NCI-H446 treated with DMSO at 0.1 percent for 48 hours (cell line): ENCODE measurements at places on chromosomes 6 and 20.

- DNase-seq = no peak
Observed at GRCh38 chr20:59020938-59021551, 1.8 kb downstream of the TUBB1 start.

- no peak for DNase-seq
Observed at GRCh38 chr6:44575644-44576043, 188.1 kb downstream of the CDC5L start.

- DNase-seq = no peak
Observed at GRCh38 chr6:5246141-5247097, 14.3 kb downstream of the LYRM4 start.

- no peak for DNase-seq
Observed at GRCh38 chr6:21537637-21538036, 55.9 kb upstream of the SOX4 start.

GRCh38 chr6:35018746-35019145 lies 122.4 kb downstream of the TCP11 start:
- no peak for DNase-seq

GRCh38 chr20:51668947-51669346 lies 99.2 kb downstream of the ATP9A start:
- DNase-seq = no peak

DNA sequence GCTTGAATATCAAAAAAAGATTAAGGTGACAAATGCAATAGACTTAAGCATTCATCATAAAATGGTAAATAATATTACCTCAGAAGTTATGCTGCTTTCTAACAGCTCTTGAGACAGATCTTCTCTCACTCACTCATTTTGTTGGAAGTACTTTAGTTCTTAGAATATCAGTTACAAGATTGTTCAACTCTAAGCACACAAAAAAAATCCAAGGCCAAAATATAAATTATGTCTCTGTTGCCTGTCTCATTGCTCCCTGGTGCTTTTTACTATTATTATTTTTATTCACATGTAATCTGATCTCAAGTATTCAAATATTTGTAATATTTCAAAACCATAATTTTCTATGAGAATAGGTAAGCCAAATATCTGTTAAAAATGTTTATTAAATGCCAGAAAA lies 259.4 kb upstream of the HSF2 start:
- no peak for DNase-seq

- no peak for DNase-seq
Observed at GRCh38 chr20:53948383-53949318, 121.7 kb downstream of the BCAS1 start.

DNA sequence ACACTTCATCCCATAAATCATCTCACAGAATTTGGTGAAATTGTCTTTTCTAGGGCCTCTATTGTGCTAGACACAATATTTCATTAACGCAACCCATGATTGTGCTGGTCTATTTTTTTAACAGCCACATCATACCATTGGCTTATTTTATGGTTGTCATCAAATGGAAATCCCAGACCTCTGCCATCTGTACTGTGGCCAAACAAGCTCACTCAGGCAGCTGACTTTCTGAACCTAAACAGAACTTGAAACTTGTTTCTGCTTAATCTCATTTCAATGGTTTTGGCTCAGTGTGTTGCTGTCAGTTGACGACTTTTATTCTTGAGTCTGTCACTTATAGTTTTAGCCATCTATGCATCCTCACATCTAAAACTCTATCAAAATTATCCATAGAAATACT lies 111.8 kb downstream of the HAO1 start:
- no peak for DNase-seq

GRCh38 chr20:23517719-23518118 lies 26.8 kb downstream of the CST8 start:
- DNase-seq = no peak

- no peak for DNase-seq
Observed at GRCh38 chr6:21144928-21145327, 448.6 kb upstream of the SOX4 start.

DNA sequence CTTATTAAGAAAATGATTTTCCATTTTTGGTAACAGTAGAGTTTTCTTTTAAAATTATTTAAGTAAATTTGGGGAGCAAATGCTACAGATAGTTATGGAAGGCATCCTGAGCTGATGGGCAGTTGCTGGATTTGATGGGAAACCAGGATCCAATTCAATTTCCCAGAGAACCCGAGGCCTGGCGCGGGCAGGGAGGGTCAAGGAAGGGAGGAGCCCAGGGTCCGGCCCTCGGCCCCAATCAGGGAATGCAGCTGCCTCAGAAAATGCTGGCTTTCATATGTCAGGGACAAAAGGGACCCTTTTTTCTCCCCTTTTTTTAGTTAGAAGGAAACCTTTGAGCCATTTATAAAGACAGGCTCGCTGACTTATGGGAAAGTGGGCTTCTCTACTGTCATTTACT lies 42.1 kb downstream of the CTCFL start:
- DNase-seq = no peak

GRCh38 chr20:363319-364078 lies 16.6 kb downstream of the NRSN2 start:
- no peak for DNase-seq

- DNase-seq = no peak
Observed at GRCh38 chr6:97423190-97423589, 140.2 kb upstream of the MMS22L start.
